ENCODE measurements at places on chromosomes 11 and 22. TPM values are rescaled to one million over a fixed set of nuclear protein-coding genes. Genes with fewer than 3 reads are reported as not detected.

The TMEM132A gene
- 34.2 TPM for total RNA-seq

The MICAL2 gene
- total RNA-seq = 92.4 TPM

The UBQLNL gene
- total RNA-seq = 1.5 TPM

The SNX19 gene
- 50.7 TPM for total RNA-seq

The SRPRA gene
- 80.4 TPM for total RNA-seq

The SLC16A8 gene
- 1.7 TPM for total RNA-seq

The PDGFB gene
- 24.2 TPM for total RNA-seq

The JHY gene
- 13.3 TPM for total RNA-seq

The MYBPC3 gene
- 0.53 TPM for total RNA-seq

The TSPAN18 gene
- 45.5 TPM for total RNA-seq

The RIBC2 gene
- total RNA-seq = 0.22 TPM

The PHLDB1 gene
- total RNA-seq = 419 TPM

The TSKU gene
- 48.8 TPM for total RNA-seq

The ARHGAP32 gene
- 36.8 TPM for total RNA-seq

The DLG2 gene
- 17.3 TPM for total RNA-seq

The RFPL2 gene
- not detected for total RNA-seq

The PTPRCAP gene
- 4.2 TPM for total RNA-seq

The CTTN gene
- total RNA-seq = 264 TPM

The B3GAT1 gene
- total RNA-seq = 23.3 TPM

The FAM111B gene
- 0.89 TPM for total RNA-seq

The FHIP1B gene
- 36.8 TPM for total RNA-seq

The YAP1 gene
- 112 TPM for total RNA-seq

The KMT5B gene
- 59.0 TPM for total RNA-seq

The OR6Q1 gene
- not detected for total RNA-seq

The PLEKHB1 gene
- 370 TPM for total RNA-seq

The ADAMTS15 gene
- total RNA-seq = 6.4 TPM

The FXYD2 gene
- total RNA-seq = 6.6 TPM

The GRAP2 gene
- total RNA-seq = 7.5 TPM

The LGR4 gene
- 16.8 TPM for total RNA-seq

The LRRN4CL gene
- 28.4 TPM for total RNA-seq

The EXPH5 gene
- 11.9 TPM for total RNA-seq

The PIH1D2 gene
- total RNA-seq = 1.8 TPM

The PARVA gene
- total RNA-seq = 176 TPM

The TRIM34 gene
- total RNA-seq = 7.2 TPM

The VWA5A gene
- 27.6 TPM for total RNA-seq

The OR51B2 gene
- 0.40 TPM for total RNA-seq

The GDPD4 gene
- total RNA-seq = not detected

The PTPMT1 gene
- 31.3 TPM for total RNA-seq

The FAM83F gene
- 11.4 TPM for total RNA-seq

The PPFIBP2 gene
- 52.3 TPM for total RNA-seq

The LIF gene
- 3.2 TPM for total RNA-seq

The MYRF gene
- total RNA-seq = 10.4 TPM

The THAP12 gene
- 45.6 TPM for total RNA-seq

The SLC37A2 gene
- total RNA-seq = 12.7 TPM

The SHANK2 gene
- total RNA-seq = 3.7 TPM

The HBB gene
- total RNA-seq = 16,523 TPM

The LMO2 gene
- total RNA-seq = 28.3 TPM

The GSTT2 gene
- total RNA-seq = not detected

The GCAT gene
- total RNA-seq = 7.6 TPM

The MMP27 gene
- not detected for total RNA-seq

The POU2AF2 gene
- 0.80 TPM for total RNA-seq

The SLC22A12 gene
- not detected for total RNA-seq

The DGCR6 gene
- 2.8 TPM for total RNA-seq

The HTR3A gene
- total RNA-seq = not detected

The RIMBP3C gene
- 0.36 TPM for total RNA-seq

The SLC17A6 gene
- total RNA-seq = not detected

The ROBO4 gene
- 34.4 TPM for total RNA-seq

The SYCE3 gene
- total RNA-seq = not detected

The FREY1 gene
- not detected for total RNA-seq
